ENCODE measurements at places on chromosomes 3 and 15.

GRCh38 chr15:69013726-69014406 is 629 bp upstream of the NOX5 start:
- no peak for DNase-seq

DNA sequence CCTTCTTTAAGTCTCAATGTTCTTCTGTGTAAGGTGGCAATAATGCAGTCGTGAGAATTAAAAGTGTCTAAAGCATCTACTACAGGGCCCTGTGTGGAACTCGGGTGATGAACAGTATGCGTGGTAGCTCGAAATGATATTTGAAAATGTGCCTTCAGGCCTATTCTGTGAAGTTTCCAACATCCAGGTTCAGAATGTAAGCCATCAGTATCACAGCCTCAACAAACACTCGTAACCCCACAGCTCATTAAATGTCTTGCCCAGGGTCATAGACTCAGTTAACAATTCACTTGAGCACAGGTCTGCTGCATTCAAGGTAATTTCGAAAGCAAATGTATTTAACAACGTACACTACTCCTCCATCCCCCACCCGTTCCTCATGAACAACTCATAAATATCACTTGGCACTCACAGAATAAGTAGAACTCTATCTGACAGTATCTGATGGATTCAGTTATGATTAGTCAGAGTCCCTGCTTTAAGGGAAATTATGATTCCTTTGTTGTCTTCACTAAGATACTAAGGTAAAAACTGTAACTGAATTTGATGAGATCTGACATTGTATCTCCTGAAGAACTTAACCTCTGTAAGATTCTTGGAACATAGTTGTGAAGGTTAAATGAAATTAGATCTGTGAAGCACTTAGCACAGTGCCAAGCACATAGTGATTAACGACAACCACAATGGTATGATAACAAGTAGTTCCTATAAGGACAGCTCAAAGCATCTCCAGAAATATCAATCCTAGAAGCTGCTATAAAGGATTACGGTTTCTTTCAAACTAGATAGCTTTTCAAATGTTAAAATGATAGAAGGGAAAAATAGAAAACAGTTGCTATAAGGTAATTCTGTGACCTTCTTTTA is 642.3 kb downstream of the TBL1XR1 start:
- DNase-seq: no peak

DNA sequence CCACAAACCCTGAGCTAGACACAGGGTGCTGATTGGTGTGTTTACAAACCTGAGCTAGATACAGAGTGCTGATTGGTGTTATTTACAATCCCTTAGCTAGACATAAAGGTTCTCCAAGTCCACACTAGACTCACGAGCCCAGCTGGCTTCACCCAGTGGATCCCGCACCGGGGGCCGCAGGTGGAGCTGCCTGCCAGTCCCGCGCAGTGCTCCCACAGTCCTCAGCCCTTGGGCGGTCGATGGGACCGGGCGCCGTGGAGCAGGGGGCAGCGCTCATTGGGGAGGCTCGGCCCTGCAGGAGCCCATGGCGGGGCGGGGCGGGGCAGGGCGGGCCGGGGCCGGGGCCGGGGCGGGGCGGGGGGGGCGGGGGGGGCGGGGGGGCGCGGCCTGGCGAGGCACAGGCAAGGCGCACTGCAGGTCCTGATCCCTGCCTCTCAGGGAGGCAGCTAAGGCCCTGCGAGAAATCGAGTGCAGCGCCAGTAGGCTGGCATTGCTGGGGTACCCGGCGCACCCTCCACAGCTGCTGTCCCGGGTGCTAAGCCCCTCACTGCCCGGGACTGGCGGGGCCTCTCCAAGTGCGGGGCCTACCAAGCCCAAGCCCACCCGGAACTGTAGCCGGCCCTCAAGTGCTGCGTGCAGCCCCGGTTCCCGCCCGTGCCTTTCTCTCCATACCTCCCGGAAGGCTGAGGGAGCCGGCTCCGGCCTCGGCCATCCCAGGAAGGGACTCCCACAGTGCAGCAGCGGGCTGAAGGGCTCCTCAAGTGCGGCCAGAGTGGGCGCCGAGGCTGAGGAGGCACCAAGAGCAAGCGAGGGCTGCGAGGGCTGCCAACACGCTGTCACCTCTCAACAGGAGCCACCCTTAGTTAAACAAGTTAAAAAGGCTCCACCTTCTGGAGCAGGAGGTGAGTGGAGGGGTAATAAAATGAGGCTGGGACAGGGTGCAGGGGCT is 9.8 kb upstream of the TMEM40 start:
- no peak for DNase-seq

GRCh38 chr3:123068601-123069381 is 2.0 kb downstream of the PDIA5 start:
- DNase-seq: no peak

DNA sequence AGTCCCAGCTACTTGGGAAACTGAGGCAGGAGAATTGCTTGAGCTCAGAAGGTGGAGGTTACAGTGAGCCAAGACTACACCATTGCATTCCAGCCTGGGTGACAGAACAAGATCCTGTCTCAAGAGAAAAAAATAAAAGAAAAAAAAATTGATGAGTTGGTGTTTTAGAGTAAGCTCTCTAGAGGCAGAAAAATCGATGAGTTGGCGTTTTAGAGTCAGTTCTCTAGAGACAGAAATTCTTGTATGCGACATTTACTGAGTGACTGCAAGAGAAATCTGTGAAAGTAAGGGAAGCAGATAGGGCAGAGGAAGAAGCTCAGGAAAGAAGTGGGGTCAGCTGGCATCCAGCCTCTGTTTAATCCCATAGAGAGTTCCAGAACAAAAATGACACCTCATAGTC is 298.7 kb upstream of the ARRDC4 start:
- DNase-seq: no peak

GRCh38 chr15:98966091-98966787 is 41.4 kb downstream of the PGPEP1L start:
- DNase-seq: no peak

DNA sequence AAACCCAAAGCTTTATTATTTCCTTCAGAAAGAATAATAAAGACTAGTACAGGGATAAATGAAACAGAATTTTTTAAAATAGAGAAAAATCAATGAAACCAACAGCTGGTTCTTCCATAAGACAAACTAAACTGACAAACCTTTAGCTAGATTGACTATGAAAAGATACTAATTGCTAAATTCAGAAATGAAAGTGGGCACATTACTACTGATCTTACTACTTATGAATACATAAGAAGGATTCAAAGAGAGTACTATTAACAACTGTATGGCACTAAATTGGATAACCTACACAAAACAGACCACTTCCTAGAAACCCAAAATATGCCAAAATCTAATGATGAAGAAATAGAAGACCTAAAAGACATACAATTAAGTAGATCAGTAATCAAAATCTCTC is 278.2 kb downstream of the ISL2 start:
- DNase-seq: no peak

DNA sequence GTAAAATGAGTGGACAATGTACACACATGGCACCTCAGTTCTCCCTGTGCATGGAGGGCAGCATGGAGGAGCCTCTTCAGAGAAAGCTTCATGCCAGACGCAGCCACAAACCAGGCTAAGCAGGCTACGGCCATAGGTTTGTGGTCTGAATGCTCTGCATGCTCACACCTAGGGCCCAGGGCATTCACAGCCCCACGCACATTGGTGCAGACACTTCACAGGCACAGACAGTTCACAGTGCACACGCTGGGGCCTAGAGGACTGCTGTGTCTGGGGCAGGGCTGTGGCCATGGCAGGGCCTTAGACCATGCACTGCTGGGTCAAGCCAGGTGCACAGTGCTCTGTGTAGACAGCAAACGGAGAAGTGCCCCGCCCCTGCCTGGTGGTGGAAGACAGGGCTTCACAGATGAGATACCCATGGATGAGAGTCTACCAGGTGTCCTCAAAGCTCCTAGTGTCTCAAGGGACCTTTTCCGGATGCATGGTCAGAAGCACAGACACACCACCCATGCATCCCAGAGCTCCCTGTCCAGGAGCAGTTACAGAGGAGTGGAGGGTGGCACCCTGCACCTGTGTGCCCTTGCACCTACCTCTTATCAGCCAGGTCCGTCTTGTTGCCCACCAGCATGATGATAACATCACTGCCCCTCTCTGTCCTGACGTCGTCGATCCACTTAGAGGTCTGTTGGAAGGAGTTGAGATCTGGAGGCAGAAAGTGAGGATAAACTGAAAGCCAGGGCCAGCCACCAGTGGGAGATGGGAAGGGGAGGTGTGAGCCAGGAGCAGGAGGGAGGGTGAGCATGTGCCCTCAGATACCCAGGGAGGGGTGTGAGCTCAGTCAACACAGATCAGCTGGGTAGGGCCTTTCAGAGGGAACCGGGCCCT is 33.5 kb downstream of the SRPRB start:
- no peak for DNase-seq

DNA sequence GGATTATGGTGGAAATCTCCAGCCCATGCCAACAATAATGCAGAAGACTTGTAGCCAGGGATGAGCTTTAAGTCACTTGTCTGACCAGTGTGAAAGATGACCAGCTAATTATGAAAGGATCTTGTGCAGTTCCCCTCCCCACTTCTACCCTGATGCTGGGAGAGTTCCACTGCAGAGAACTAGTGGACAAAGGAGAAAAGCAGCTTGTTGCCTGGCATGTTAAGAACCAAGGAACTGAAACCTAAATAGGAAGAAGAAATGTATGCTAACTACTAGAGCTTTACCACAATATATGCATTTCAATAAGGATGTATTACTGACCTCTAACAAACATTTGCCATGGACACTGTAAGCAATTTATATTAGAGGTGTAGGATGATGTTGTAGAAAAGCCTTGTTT is 52.2 kb upstream of the CSTA start:
- DNase-seq: no peak

DNA sequence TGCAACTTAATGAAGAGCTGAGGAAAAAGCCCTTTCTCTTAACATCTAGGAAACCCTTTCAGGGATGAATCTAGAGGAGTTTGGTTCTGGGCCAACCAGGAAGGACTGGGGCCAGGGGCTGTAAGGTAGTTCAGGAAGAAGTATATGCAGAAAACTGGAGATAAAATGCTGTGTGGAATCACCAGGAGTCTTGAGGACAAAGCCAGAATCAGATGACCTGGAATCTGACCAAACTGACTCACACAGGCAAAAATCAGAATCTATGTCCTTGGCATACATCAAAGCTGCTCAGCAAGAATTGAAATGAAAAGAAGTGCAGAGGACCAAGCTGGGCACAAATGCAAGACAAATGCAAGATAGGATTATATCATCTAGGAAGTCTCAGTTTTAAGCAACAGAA is 59.4 kb upstream of the ATP2C1 start:
- DNase-seq: no peak

DNA sequence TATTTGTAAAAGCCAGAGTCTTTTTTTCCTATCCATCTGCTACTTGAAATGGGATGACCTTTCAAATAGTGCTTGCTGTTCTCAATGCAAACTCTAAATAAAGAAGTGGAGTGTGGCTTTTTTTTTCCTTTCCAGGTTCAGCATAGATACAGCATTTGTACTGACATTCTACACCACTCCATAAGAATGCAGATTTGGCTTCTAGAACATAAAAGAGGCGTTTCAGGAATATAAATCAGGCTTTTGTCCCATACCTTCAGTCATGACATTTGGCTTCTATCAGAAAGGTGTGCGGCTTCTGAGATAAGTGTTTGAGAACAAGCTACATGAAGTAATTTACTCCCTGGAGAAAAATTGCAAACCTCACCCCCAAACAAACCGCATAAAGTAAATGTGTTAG is 553.1 kb downstream of the FHIT start:
- DNase-seq: no peak

DNA sequence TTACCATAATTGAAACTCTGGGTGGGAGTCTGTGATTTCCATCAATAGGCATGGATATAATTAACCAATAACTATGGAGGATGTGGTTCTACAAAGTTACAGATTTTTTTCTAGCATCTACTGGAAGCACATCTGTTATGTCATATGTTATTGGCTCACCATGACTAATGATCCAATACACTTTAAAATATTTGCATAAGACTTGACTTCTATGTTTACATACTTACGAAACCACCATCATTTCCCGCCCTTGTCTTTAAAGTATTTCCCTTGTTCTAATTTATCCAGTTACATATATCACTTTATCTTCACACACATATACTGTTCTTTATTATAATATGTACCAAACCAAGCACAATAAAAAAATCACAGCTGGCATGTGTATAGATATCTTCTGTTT is 380.3 kb upstream of the CBLB start:
- no peak for DNase-seq

GRCh38 chr3:149120051-149120972 is 9.1 kb upstream of the HPS3 start:
- DNase-seq: no peak

- DNase-seq: no peak
Measured at GRCh38 chr3:71051893-71052687, 531.4 kb downstream of the FOXP1 start.

DNA sequence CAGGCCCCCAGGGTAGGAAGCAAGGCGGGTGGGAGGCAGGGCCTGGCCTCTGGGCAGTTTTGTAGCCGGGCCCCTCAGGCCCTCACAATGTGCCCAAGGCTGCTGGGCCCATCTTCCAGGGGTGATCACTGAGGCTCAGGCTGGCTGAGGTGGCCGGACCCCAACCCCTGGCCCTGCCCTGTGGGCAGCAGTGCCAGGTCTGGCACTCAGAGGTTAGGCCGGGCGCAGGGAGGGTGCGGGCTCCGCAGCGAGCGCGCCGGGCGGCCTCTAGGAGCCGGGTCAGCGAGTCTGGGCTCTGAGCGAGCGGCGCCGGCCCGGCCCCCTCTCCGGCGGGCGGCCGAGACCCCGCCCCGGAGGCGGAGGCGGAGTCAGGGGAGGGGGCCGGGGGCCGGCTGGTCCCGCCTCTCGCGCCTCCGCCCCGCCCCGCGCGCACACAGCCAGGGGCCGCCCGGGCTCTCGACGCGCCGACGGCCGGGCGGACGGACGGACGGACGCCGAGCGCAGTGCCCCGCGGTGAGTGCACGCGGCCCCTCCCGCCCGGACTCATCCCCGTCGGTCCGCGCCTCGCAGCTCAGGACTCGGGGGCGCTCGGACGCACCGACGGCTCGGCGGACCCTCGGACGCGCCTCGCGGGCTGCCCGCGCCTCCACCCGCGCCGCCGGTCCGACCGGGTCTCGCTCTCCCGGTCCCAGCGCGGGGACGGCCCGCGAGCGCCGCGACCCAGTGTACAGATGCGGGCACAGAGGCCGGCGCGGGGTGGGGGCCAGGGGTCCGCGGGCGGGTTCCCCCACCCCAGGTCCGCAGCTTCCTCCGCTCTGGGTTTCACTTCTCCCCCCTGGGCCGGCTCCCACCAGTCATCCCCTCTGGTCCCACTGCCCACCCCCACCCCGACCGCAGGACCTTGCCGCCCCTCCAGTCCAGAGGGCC is at the start of gene FBLN2:
TSS of gene FBLN2 (plus strand) at position 430 of the 927 bp plus-strand sequence. CDS start 21,231 bp downstream, outside the sequence.
- DNase-seq: no peak

DNA sequence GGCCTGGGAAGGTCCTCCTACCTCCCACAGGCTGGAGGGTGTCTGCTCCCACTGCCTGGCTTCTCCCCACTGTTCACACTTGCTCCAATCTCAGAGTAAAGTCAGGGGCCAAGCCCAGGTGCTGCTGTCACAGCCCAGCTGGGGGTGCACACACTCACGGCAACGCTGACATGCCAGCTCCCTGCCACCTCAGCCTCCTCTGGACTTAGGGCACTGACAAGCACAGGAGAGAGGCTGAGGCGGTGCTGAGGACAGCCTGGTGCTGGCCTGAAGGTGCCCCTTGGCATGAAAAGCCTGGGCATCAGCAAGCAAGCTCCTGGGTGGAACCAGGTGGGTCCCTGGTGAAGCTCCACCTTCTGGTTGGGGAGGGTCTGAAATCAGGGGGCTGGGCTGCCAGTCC is 53.0 kb downstream of the LSAMP start:
- no peak for DNase-seq

Data from stimulated activated CD8-positive, alpha-beta memory T cell treated with anti-CD3 and anti-CD28 coated beads, Interleukin-4, amount 100 ng/mL, for 1 hour (primary cell).